AG04450 (cell line): ENCODE measurements at places on chromosomes 1 and 21.

DNA sequence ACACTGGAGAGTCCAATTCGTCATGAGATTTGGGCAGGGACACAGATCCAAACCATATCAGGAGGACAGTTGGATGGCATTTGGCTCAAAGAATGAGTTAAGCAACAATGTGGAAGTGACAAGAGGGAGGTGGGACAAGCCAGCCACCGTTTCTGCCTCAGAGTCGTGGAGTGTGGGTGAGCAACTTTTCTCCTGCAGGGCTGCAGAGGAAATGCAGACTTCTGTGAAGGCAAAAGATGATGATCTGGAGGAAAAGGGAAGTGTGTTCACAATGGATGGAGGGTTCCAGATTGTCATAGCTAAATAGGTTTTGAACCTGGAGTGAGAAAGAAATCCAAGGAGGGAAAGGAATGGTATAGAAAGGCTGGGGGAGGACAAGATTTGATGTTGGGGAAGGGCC lies 16.4 kb upstream of the KANK4 start:
- DNase-seq = no peak

DNA sequence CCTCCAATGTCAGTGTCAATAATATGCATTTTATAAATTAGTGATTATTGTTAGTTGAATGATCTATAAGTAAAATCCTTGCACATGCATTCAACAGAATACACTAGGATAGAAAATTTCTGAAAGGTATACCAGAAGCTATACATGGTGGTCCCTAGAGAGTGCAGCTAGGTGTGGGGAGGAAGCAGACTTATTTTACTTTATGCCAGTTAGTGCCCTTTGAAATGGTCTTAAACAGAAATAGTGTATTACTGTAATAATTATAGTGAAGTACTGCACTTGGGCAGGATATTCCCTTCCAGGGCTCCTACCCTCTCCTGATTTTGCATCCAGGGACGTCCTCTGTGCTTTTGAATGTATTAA lies 23.2 kb upstream of the WDR26 start:
- DNase-seq = no peak

DNA sequence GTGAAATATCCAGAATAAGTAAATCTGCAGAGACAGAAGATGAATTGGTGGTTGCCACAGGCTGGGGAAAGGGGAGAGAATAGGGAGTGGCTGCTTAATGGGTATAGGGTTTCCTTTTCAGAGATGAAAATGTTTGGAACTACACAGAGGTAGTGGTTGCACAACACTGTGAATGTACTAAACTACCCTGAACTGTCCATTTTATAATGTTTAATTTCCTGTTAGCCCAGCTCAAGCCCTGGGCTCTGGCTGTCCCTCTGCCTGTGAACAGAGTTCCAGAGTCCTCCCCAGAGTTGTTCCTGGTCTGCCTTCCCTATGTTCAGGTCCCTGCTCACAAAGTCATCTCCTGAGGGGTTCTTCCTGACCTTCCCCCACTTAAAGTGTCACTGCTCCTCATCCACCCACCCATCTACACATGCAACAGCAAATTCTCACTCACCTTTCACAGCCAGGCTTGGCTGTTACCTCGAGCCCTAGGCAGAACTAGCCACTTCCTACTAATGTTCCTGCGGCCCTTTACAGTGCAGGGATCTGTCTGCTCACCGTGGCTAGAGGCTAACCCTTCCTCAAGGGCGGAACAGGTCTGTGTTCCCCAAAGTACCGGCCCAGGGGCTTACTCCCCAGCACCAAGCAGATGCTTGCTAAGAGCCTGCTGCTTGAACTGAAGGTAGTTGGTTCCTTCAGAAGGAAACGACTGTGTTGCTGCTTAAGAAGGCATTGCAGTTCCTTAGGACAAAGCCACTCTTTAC lies 22.4 kb downstream of the DHCR24 start:
- no peak for DNase-seq

DNA sequence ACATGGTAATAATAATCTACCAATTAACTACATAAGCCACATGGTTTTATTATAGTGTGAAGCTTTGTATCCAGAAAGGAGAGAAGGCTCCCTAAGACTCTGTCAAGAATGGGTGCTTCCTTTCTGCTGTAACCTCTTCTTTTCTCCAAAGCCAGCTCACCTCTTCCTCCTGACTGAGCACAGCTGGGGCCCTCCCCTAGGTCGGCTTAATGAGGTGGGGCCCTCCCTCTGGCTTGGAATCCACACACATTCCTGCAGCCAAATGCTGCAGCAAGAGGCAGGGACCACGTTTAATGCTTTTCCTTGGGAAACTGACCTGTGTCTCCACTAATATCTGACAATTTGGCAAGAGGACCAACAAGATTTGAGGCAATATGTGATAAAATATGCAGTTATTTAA lies 94.8 kb downstream of the DSCAM start:
- DNase-seq = no peak

DNA sequence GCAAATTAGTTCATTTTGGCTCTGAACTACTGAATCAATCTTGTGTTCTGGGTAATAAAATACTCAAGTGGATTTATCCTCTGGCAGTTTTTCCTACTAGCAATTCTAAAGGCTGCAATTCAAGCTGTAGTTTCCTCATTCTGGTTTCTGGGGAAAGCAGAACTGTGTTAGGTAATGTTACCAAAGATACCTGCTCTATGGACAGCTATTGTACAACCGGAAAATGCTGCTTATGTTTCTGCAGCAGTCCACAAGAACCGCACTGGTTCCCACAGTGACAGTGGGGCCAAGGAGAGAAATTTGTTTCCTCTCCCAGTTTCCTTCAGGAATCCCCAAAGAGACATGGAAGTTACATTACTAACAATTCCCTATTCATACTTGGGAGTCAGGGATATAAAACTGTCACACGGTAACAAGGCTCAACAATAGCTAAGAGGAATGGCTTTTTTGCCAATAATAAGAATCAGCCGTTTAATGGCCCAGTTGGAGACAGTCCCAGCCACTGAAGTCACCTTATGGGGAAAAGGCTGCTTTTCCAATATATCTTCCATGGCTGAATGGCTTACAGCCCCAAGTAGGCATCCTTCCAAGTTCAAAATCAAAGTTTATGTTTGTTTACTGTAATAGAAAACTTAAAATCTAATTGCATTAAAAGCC lies 52.6 kb downstream of the PCNX2 start:
- no peak for DNase-seq

DNA sequence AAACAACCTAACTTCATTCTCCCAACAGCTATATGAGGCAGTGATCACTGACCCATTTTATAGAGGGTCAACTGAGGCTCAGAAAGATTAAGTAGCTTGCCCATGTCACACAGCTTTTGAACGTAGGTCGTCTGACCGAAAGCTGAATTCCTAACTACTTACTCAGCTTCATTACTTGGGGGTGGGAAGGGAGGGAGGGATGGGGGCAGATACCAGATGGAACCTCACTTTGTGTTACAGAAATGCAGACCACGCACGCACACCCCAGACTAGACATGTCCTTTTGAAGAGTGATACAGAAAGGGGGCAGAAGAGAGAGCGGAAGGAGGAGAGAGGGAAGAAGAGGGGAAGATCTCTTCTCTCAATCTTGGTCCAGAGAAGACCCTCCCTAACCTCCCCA lies 2.3 kb downstream of the ADGRB2 start:
- DNase-seq = peak; percentile 21

GRCh38 chr1:186736971-186737685 lies 56.9 kb upstream of the PTGS2 start:
- no peak for DNase-seq

GRCh38 chr21:15054089-15054488 lies 10.7 kb downstream of the NRIP1 start:
- no peak for DNase-seq

GRCh38 chr21:17858747-17859146 lies 39.6 kb upstream of the C21orf91 start:
- no peak for DNase-seq
